Stimulated activated CD4-positive, alpha-beta T cell treated with anti-CD3 and anti-CD28 coated beads, Interleukin-4, amount 100 ng/mL, for 48 hours (primary cell): ENCODE measurements at places on chromosomes 12 and 14.

DNA sequence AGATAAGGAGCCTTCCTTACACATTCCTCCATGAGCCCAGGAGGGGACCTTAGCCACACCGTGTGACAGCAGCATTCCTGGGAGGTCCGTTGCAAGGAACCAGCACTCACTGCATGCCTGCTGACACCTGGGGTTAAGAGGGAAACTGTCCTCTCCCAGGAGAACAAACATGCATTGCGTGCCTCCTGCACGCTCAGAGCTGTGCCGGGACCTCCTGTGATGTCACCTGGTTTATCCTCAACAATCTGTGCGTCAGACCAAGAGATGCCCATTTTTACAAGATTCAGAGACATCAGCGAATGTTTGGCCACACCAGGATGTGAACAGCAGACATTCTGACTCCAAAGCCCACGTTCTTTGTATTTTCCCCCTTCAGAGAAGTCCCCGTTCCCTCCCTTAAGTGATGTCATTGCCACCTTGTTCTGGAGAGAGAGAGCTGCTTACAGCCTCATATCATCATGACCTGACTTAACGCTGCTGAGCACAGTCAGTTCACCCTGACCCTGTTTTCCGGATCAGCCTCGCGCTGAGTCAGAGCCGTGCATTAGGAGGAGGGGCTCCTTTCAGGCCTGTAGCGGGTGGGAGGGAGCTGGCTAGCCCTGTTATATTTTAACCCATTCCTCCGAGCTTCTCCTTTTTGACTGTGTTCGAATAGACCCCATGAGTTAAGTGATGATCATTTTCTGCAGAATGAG is 36.2 kb downstream of the TMEM120B start:
- DNase-seq: no peak

DNA sequence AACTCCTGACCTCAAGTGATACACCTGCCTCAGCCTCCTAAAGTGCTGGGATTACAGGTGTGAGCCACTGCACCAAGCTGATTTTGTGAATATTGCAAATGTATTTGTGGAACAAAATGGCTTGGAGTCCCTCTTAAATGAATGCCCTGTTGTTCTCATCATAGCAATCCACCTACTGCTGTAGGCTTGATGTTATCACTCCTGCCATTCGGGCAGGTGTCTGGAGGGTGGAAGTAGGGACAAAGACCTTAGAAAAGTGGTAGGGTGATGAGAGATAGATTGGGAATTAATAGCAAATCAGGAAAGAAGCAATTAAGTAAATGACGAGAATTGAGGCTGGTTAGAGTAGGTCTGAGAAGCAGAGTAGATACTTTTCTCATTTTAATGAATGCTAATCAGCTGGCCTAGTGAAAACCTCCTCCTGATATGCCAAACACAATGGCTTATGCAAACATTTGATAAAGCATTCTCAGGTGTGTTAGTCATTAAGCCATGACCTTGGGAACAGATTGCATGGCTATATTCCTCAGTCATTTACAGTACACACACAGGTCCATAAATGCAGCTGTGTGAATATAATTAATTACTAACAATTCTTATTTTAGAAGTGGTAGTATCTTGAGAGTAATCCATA is 60.5 kb upstream of the USP44 start:
- no peak for DNase-seq

- no peak for DNase-seq
These were observed 28.2 kb downstream of the CDK17 start for GRCh38 chr12:96371790-96372699.

- no peak for DNase-seq
These were observed 30.3 kb downstream of the TTC7B start for GRCh38 chr14:90785876-90786450.

DNA sequence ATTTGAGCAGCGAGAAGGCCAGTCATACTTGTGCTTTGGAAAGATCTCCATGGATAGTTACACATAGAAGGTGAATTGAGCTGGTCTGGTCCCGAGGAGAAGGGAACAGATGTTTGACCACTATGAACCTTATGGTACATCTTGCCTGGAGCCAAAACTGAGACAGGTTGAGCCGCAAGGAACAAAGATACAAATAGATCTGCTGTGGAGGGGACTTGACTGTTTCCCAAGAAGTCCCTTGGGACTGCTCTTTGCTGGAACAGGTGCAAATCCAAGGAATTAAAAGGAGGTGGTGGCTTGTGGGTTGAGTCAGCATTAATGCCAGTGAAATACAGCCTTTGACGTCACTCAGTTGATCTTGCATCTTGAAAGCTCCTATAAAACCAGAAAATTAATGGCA is 68.8 kb upstream of the PRIMA1 start:
- no peak for DNase-seq

- no peak for DNase-seq
These were observed 6.8 kb downstream of the TEDC1 start for GRCh38 chr14:105497671-105498429.
